ENCODE measurements at places on chromosomes 6 and 20. TPM values are rescaled to one million over a fixed set of nuclear protein-coding genes. Genes with fewer than 3 reads are reported as not detected.

SPATA2 gene
- 2.1 TPM for total RNA-seq

ECT2L gene
- total RNA-seq: not detected

KCNK15 gene
- total RNA-seq: 1.4 TPM

DNA sequence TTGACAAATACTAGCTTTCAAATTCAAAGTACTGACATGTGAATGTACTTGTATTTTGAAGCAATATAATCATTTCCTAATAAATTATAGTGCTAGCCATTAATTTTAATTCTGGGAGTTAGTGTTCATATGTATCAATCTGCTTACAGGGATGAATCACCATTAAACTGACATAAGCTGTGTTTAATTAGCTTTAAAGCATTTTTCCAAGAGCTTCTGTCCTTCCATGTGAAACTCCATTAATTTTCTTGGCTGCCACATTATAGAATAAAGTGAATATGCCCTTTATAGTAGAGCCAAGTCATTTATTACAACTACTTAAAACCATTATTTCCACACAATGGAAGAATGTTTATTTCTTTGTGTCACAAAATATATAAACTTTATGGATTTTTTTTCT is 150.8 kb downstream of the COL21A1 start:
- no peak for DNase-seq

- DNase-seq: no peak
Observed at GRCh38 chr6:163200289-163200688, 214.2 kb upstream of the QKI start.

DNA sequence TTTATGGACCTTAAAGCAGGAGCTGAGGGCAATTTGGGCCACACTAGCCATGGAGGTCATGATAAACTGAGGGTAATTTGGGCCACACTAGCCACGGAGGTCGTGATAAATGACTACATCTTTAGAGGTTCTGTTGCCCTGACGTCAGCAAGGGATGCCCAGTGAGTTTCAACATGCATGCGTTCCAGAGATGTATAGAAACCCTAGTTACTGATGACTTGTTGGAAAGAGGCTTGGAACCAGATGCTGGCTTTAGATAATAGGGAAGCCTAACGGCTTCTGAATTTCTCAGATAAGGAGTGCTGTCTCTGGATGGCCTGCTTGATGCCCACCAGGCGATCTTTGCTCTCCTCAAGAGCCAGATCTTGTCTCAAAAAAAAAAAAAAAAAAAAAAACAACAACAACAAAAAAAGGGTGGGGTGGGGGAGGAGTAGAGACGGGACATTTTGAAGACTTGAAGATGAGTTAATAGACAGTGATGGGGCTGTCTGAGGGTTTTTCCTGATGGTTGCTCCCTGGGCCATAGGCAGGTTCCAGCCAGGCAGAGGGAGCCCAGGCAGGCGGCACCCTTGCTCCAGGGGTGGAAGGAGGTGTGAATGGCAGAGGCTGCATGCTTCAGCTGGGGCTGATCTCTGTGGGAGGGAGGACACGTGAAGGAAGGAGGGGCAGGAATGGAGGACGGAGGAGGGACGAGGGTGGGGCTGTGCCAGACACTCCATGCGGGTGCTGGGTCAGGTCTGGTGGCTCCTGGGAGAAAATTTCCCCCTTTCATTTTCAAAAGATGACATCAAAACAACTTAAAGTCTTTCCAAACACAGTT is 27.0 kb upstream of the FRMD1 start:
- no peak for DNase-seq
